ENCODE measurements at places on chromosomes 1 and 21.

- no peak for DNase-seq
Observed at GRCh38 chr1:92587445-92587844, 100.7 kb upstream of the GFI1 start.

DNA sequence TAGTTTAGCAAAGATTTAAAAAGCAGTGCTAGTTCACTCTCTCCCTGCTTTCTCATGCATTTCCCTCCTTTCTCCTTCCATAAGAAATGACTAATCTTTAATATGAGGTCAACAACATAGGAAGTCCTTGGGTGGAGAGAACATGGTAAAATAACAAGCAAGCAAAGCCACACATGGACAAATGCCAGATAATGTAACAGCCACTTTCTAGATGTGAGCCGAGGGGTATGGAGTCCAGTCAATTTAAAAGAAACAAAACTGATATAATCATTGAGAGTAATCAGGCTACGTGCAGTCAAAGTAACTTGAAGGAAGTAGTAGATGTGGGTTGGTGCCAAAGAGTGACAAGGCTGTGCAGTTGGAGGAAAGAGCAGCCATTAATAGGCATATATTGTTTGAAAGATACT lies 69.6 kb downstream of the DUSP10 start:
- DNase-seq: no peak

DNA sequence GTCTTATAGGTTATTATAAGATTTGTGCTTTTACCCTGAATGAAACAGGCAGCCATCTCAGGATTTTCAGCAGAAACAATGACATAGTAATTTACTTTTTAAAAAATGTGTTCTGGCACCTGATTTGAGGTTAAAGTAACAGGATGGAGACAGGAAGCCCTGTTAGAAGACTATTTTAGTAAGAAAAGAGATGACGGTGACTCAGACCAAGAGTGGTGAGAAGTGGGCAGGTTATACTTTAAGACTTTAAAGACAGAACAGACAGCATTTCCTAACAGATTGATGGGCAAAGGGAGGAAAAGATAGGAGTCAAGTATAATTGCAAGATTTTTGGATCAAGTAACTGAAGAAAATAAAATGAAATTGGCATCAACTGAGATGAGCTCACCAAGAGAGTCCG lies 436.8 kb upstream of the NR5A2 start:
- DNase-seq: no peak

- DNase-seq: no peak
Observed at GRCh38 chr1:221718381-221719277, 23.3 kb downstream of the DUSP10 start.

- no peak for DNase-seq
Observed at GRCh38 chr1:208240662-208241355, 3.4 kb downstream of the PLXNA2 start.

DNA sequence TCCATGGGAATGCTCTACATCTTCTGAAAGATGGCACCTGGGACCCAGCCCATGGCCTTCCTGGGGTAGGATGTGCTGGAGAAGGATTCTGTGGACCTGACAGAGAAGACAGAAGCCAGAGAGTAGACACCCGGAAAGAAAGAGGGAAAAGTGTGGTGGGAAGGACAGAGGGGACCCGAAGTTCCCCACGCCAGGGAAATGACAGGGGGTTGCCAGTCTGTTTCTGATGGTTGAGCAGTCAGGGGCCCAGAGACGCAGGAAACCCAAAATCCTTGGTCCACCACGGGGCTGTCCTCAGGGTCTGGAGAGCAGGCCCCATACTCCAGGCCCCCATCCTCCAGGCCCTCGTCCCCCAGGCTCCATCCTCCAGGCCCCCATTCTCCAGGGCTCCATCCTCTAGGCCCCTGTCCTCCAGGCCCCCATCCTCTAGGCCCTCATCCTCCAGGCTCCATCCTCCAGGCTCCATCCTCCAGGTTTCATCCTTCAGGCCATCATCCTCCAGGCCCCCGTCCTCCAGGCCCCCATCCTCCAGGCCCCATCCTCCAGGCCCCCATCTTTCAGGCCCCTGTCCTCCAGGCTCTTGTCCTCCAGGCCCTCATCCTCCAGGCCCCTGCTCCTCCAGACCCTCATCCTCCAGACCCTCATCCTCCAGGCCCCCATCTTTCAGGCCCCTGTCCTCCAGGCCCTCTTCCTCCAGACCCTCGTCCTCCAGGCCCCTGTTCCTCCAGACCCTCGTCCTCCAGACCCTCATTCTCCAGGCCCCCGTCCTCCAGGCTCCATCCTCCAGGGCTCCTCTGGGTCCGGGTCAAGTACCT lies 1.0 kb upstream of the TFF2 start:
- DNase-seq: no peak

GRCh38 chr21:45390121-45390751 lies 14.7 kb upstream of the COL18A1 start:
- no peak for DNase-seq

GRCh38 chr1:90475631-90476030 lies 241.5 kb downstream of the BARHL2 start:
- DNase-seq: no peak

DNA sequence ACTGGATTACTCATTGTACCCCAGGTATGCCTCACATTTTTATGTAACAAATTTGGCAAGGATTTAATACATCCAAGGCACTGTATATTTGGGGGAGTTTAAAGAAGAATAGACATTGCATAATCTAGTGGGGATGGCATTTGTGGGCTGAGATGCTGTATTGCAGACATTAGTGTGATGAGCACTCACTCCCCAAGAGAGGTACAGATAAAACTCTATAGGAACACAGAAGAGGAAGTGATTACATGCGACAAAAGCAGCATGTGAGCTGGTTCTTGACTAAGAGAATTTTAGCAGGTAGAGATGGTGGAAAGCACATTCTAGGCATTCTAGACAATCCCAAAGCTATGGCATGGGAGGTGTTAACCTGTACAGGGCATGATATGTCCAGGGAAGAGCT lies 24.2 kb upstream of the CDC14A start:
- DNase-seq: no peak

All from SK-N-MC (cell line).